ENCODE measurements at places on chromosomes 4 and X.

GRCh38 chr4:140861359-140862176, 105.4 kb upstream of the TBC1D9 start:
- DNase-seq, result peak; percentile 91

GRCh38 chr4:81213671-81214070, 1.4 kb downstream of the PRKG2 start:
- DNase-seq, result no peak

DNA sequence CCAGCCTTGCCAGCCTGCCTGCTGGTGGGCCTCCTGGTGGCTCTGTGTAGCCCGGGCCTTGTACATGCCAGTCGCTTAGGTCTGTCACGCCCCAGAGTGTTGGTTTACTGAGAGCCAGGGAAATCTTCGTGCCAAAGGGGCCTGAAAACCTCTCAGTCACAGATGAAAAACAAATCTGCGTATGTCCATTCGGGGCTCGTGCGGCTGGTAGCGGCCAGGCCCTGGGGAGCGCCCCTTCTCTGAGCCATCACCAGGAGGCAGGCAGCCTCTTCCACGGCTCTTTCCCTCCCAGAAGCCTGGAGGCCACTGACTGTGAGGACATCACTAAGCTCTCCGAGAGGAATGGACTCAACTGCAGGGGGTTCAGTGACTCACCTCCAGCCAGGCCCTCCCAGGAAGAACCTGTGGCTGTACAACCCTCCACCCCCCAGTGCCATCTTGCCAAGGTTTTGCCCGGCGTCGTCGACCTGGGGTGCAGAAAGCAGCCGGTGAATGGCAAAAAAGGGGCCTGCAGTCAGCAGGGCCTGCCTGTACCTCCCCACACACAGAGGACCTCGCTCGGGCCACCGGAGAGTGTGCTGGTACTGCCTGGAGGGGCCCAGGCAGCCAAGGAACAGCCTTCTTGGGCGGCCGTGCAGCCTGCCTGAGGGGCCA, 162.2 kb downstream of the BCOR start:
- no peak for DNase-seq

- no peak for DNase-seq
Measured at GRCh38 chrX:132333351-132333750, 114.1 kb upstream of the RAP2C start.

GRCh38 chrX:106612393-106612763, 600 bp downstream of the RADX start:
- DNase-seq, result no peak
